Astrocyte (in vitro differentiated cells and primary cell): ENCODE measurements at places on chromosomes 12 and 14.

- H3K4me1 ChIP-seq = no peaks in the 10 kb centered on the region
- no peak overlapping the region for H3K27ac ChIP-seq
- H3K36me3 ChIP-seq = no peaks in the 10 kb centered on the region
- no peak for DNase-seq
These were observed 1312.9 kb upstream of the FLRT2 start for GRCh38 chr14:84217066-84217465.

- no peak overlapping the region for H3K4me3 ChIP-seq
- H3K36me3 ChIP-seq = no peaks in the 10 kb centered on the region
- no peaks in the 10 kb centered on the region for H3K27me3 ChIP-seq
- no peaks in the 10 kb centered on the region for H3K4me1 ChIP-seq
These were observed 369.8 kb downstream of the AACS start for GRCh38 chr12:125434936-125435443.

GRCh38 chr14:55980970-55981369 is 137.2 kb upstream of the PELI2 start:
- H3K4me1 ChIP-seq = no peaks in the 10 kb centered on the region
- no peak overlapping the region for H3K27ac ChIP-seq
- peaks cover 3% of the 10 kb centered on the region for H3K27me3 ChIP-seq
- no peak for DNase-seq
- H3K36me3 ChIP-seq = no peaks in the 10 kb centered on the region

- DNase-seq = peak; percentile 89
- no peak overlapping the region for H3K4me3 ChIP-seq
- H3K36me3 ChIP-seq = no peaks in the 10 kb centered on the region
- H3K27me3 ChIP-seq = no peaks in the 10 kb centered on the region
- peaks cover 8% of the 10 kb centered on the region for H3K4me1 ChIP-seq
- peak overlapping the region; percentile 60 for H3K27ac ChIP-seq
These were observed 16.0 kb upstream of the LRP6 start for GRCh38 chr12:12282761-12283425.

DNA sequence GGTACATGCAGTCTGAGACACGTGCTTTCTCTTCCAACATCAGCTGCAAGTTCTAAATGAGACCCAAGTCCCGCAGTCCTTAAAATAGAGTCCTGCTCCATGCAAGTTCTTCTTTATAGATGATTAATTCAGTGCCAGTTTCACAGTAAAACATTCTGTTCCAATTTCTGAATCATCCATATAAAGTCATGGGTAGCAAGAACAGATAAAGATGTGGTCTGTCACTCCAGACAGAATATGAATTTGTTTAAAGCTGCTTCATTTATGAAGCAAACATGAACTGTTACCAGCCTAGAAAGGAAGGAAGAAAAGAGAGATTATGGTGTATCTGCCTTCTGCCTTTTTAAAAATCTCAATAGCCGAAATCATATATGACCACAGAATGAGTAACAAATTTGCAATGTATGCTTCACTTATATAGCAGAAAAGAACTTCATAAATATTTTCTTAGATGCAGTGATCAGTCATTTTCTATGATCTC is 83.3 kb downstream of the KITLG start:
- peaks cover 12% of the 10 kb centered on the region for H3K4me1 ChIP-seq
- H3K27me3 ChIP-seq = no peaks in the 10 kb centered on the region
- H3K36me3 ChIP-seq = no peaks in the 10 kb centered on the region
- H3K4me3 ChIP-seq = no peak overlapping the region
- H3K27ac ChIP-seq = no peak overlapping the region

DNA sequence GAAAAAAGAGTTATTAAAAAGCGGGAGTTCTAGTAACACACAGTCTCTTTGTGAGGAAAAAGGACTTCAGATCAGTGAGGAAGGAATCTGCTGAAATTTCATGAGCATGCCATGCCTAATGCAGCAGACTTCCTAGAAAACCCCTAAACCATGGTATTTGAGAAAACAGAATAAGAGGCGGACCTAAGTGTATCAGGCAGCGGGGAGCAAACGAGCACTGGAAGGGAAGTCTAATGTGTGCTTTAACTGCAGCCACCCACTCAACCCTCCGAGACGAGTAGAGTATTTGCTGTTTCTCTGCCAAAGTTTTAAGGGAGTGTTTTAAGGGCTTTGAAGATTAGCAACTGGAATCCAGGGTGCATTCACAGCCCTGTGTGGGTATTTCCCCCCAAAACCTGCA is 36.5 kb downstream of the ACADS start:
- no peaks in the 10 kb centered on the region for H3K27me3 ChIP-seq
- H3K36me3 ChIP-seq = peaks cover 15% of the 10 kb centered on the region
- H3K4me1 ChIP-seq = peaks cover 5% of the 10 kb centered on the region
- H3K4me3 ChIP-seq = no peak overlapping the region
